EH (cell line): ENCODE measurements at places on chromosomes 7 and 10.

DNA sequence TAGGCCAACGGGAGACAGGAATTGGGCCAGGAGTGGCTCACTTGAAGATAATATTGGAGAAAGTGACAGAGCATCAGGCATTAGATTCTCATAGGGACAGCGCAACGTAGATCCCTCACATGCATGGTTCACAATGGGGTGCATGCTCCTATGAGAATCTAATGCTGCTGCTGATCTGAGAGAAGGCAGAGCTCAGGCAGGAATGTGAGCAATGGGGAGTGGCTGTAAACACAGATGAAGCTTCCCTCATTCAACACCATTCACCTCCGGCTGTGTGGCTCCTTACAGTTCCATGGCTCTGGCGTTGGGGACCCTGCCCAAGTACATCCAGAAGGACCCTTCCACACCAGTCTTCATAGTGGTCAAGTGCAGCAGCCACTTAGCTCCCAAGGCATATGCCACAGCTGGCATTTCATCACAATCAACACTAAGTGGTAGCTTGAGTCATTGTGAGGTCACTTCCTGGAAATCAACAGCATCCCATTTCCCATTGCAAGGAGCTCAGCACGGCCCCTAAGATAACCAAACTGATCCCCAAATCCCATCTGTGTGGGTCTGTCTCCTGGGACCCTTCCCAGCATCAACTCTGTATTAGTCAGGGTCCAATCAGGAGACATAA lies 174.5 kb downstream of the TPST1 start:
- DNase-seq = peak; percentile 53

DNA sequence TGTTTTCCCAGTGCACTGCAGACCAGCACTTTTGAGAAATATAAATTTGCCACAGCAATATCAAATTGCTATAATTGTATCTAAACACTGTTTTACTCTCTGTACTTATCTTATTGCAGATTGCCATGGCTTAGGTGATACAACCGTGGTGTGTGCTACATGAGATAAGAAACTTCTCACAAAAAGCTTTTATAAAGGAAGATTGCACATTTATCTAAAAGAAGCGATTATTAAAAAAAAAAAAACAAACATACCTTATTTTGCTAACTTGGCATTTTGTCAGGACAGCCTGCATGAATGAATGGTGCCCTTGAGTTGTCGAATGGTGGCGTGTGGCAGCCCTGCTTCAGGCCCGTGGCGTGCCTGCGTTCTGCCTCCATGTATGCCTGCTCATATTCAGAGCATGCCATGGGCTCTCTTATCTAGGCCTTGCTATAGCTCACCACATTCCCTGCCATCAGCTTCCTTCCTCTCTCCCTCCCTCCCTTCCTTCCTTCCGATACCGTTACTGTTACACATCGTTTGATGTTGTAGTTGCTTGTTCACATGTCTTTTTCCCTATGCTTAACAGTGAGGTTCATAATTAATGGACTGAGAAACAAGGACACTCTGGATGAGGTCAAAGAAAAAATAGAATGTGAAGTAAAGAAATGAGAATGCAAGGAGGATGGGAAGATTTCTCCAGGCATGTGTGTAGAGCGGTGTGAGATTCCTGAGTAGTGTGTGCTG lies 34.9 kb downstream of the PRKAR2B start:
- DNase-seq = no peak

DNA sequence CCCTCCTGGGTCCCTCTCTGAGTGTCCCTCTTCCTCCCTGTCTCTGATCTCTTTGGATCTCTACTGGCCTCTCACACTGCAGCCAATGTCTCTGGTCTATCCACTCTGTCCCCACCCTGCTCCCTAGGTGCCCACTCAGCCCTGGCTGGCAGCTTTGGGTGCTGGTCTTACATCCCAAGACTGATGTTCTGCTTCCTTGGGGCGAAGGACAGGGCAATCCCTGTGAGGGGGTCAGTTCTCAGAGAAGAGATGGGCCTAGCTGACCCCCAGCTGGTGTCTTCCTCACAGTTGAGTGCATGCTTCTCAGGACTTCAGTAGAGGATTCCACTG lies 51.7 kb upstream of the CAMK2B start:
- DNase-seq = no peak

- peak; percentile 98 for DNase-seq
Observed at GRCh38 chr7:117098457-117098856, 145.2 kb downstream of the ST7 start.

- no peak for DNase-seq
Observed at GRCh38 chr10:93654201-93654600, 41.9 kb downstream of the PDE6C start.

DNA sequence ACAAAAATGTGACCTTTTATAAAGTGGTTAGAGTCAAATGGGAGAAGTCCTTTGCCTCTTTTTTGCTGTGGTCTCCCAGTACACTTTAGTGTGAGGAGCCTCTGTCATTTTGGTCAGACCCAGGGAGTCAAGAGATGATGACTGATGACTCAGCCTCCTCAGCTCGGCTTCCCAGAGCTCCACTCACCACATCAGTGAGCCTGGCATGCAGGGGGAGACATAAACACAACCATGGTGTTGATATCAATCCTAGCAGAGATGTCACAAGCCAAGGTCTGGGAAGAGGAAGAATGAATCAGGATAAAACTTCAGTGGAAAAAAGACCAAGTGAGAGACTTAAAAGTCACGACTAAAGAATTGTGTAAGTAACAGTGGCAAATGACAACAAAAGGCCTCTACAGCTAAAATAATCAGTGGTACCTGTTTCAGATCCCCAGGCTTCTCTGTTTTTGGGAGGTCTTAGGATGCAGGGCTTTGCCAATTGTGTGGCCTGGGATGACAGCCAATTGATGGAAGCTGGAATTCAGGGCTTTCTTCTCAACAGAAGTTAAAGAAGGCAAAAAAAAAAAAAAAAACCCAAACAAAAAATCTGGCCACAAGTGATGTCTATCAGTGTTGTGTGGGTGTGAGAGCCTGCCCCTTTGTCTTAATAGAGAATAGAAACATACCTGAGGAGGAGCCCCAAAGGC lies 50.2 kb downstream of the TFAM start:
- DNase-seq = peak; percentile 100

DNA sequence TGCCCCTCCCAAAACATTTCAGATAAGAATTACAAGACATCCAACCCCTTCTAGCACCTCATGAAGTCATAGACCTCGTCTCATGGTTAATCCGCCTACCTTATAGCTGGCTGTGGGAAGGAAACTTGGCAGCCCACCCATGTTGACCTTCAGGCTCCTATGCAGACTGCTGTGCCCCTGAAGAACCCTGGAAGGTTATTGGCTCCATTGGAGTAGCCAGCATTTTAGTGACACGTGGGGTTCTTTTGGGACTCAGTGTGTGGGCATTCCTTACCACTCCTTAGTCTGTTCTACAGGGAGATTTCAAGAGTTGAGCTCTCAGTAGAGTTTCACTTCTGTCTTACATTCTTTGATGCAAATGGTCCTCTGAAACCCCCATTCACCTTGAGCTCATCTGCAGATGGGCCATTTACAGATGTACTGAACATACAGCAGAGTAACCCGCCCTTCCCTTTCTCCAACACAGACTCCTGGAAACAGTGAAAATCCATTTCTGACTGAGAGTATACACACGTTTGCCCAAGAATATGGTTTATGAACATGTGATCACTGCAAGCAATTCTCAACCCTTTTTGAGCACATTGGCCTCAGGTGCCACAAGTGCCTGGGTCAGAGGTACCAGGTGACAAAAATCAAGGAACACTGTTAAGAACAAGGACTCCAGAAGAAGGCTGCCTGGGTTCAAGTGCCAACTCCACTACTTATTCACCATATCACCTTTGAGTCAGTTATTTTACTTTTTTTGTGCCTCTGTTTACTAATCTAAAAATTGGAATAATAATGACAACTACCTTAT lies 54.0 kb upstream of the HECW1 start:
- no peak for DNase-seq

DNA sequence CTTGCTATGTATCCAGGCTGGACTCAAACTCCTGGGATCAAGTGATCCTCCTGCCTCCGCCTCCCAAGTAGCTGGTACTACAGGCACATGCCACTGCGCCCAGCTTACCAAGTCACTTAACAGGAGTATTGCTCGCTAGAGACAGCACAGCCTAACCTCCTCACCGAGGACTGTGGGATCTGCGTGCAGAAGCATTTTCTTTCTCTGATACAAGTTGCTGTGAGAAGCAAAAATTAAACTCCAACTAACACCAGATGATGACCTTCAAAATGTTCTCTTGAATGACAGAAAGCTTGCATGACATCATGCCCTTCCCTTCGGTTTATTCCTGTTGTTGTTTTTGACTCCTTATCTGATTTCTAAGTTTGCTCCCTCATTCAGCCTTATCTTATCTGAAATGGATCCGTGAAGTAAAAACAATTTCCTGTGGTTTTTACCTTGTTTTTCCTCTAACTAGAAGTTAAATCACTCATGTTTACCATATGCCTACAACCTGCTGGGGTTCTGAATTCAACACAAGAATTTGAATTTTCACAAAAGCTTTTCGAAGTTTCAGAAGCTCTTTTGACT lies 94.4 kb upstream of the KIF5B start:
- no peak for DNase-seq

DNA sequence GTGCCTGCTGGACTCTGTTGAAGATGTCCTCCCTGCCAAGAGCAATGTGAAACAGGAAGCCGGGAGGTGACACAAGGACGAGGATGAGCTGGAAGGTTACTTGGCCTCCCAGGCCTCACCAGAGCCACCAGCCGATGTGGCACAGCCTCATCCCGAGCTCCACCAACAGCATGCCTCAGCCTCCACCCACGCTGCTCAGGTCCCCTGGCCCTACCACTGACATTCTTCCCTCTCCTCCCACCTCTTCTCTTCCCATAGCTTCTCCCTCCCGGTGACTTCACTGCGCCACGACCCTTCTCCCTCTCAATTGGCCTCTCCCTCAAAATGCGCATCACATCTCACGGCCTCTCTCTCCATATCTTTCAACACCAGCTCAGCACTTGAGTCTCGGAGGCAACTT lies 249.9 kb downstream of the SKAP2 start:
- no peak for DNase-seq

- DNase-seq = peak; percentile 56
Observed at GRCh38 chr7:148623586-148624282, 33.2 kb downstream of the C7orf33 start.

GRCh38 chr10:70981936-70982335 lies 93.6 kb upstream of the PCBD1 start:
- no peak for DNase-seq

GRCh38 chr7:130383187-130383980 lies 3.1 kb downstream of the CPA1 start:
- no peak for DNase-seq

GRCh38 chr7:135557455-135558336 lies at the start of gene NUP205:
NUP205 (plus strand) TSS chr7:135557917; CDS start chr7:135557945, 28 bp downstream.
- peak; percentile 83 for DNase-seq

- no peak for DNase-seq
Observed at GRCh38 chr7:135143885-135144668, 3.8 kb upstream of the TMEM140 start.

DNA sequence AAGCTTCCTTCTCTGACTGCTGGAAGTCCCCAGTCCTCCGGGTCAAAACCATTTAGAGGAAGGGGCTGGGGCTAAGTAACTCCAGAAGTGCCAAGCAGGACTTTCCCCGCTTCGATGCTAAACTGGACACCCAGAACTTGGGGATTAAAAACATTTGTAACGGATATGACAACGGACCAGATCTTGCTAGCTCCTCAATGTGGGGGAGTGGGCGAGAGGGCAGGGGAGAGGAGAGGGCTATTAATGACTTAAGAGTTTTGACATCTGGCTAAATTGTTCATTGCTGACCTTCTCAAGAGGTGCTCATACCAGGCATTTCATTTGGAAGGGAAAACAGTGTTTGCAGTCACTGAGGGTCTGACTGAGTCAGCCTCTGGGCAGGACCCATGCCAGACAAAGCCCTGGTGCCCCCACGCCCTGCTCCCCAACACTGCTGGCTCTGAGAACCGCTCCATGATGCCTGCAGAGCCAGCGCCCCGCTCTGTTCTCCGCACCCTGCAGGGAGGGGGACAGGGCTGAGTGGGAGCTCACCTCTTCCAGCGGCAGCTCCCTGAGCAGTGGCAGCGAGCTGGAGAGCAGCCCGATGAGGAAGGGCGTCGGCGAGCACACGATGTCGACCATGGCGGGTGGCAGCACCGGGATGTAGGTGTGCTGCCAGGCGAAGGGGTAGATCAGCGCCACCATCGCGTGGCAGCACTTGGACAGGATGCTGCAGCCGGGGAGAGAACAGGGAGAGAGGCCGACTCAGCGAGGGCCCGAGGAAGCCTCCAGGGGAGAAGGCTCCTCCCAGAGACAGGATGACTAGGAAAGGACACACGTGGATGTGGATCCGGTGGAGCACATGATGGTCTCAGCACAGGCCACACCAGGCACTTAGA lies 47.7 kb upstream of the MKRN1 start:
- DNase-seq = peak; percentile 18

- peak; percentile 40 for DNase-seq
Observed at GRCh38 chr7:79352323-79352722, 101.1 kb downstream of the MAGI2 start.

DNA sequence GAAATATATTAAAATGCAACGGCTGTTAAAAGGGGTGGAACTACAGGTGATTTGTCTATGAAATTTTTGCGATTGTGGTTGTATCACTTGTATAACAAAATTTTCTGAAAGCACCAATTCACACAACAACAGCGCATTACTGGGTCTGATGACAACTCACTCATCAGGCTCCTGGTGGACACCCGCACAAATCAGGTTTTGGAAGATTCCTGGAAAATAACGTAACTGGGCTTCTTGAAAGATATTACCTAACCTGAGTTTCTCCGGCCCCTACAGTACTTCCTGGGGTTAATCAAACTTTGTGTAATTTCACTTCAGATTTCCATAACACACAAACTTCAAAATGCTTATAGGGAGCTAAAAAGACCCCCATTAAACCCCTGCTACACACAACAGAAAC lies 7.6 kb downstream of the SNX8 start:
- DNase-seq = no peak

DNA sequence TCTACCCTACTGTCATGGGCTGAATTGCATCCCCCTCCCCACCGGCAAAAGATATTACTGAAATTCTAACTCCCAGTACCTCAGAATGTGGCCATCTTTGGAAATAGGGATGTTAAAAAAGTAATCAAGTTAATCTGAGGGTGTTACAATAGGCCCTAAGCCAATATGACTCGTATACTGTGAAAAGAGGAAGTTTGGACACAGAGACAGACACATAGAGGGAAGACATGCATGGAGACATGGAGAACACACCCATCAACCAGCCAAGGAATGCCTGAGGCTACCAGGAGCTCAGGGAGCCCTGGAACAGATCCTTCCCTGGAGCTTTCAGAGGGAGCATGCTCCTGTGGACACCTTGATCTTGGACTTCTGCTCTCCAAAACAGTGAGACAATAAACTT lies 138.2 kb upstream of the ADO start:
- no peak for DNase-seq

DNA sequence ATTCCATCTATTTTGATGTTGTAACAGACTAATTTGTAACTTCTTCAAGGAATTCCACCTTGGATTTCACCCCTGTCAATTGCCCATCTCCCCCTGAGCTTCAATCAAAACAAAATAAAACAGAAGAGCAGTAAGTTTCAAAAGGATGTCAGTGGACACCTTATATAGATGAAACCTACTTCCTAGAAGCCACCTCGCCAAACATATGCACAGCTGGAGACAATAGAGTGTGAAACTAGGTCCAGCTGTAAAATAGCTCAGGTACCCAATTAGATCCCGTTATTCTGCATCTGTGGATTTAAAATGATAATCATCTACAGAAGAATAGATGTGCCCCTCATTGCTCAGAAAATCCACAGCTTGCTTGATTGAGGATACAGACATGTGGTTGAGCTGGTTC lies 598.6 kb downstream of the SH2D4B start:
- DNase-seq = no peak
